ENCODE measurements at places on chromosomes 7 and 10.

DNA sequence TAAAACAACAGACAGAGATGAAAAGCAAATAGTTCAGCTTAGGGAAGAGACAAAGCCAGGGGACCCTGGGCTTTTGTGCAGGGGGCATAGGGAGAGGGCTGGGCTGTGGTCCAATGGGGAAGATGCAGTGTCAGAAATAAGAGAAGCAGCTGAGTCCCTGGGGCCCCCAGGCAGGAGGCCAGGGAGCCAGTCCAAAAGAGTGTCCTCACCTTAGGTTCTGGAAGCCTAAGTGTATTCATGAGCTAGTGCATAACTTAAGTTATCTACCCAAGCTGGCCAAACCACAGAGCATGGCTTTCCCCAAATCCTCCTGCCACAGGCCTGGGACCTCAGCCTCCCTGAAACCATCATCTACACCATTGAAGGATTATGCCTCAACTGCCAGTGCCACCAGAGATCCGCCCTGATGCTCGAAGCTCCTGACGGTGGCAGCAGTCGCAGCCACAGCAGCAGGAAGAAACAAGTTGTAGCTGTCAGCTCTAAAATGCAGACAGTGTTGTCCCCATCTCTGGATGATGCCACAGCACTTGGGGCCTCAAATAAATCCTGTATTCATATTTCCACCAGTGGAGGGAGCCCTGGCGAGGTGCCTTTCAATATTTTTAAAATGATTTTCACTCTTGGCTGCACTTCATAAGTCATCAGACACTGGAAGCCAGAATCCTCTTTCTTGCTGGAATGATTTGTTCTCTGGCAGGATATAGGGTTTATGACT is 574.6 kb downstream of the GRID1 start:
- no peak for DNase-seq

- DNase-seq: no peak
These were observed 26.9 kb downstream of the ADAMTS14 start for GRCh38 chr10:70699063-70699658.

- no peak for DNase-seq
These were observed 151.1 kb downstream of the MAD1L1 start for GRCh38 chr7:2081526-2082135.

- no peak for DNase-seq
These were observed 613.8 kb downstream of the PHTF2 start for GRCh38 chr7:78412216-78412858.

DNA sequence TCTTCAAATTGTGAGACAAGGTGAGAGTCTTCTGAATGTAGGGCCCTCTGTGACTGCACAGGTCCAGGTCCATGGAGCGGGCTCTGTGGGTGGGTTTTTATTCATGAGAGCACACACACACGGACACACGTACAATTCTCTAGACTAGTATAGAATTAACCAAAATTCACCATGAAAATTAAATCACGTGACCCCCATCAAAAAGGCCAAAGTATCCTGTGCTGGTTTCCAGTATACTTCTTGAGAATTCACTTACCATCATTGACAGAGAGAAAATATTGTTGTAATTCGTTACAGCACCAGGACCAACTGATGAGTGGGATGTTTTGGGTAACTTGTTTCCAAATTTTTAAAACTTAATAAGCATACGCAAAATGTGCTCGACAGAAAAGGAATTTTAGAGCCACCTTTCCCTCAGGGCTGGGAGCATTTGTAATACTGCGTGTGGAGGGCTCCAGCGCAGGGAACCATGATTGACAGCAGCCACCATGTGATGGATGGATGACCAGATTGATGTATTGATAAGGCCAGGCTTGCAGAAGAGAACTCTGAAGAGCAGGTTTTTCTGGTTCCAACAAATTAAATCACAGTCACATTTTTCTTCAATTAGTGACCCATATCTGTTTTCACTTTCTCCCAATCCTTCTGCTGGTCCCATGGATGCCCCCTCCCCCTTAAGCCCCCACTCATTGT is 14.9 kb upstream of the DNTT start:
- DNase-seq: no peak

DNA sequence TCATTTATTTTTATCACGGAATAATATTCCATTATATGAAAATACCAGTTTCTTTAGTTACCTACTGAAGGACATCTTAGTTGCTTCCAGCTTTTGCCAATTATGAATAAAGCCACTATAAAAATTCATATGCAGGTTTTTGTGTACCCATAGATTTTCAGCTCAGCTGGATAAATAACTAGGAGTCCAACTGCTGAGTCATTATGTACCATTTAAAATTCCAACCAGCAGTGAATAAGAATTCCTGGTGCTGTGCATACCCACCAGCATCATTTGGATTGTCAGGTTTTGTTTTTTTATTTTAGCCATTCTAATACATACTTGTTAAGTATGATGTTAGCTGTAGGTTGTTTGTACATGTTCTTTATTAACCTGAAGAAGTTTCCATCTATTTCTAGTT is 14.5 kb downstream of the FAM24B start:
- no peak for DNase-seq

DNA sequence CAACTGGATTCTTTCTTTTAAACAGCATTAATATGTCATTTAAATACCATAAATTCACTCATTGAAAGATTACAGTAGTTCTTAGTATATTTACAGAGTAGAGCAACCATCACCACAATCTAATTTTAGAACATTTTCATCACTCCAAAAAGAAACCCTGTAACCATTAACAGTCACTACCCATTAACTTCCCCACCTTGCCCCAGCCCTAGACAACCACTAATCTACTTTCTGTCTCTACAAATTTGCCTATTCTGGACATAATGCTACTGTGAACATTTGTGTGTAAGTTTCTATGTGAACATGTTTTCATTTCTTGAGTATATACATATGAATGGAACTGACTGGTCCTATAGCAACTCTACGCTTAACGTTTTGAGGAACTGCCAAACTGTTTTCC is 42.4 kb downstream of the P4HA1 start:
- DNase-seq: no peak

GRCh38 chr7:70788276-70788675 is 343.7 kb upstream of the GALNT17 start:
- DNase-seq: no peak

DNA sequence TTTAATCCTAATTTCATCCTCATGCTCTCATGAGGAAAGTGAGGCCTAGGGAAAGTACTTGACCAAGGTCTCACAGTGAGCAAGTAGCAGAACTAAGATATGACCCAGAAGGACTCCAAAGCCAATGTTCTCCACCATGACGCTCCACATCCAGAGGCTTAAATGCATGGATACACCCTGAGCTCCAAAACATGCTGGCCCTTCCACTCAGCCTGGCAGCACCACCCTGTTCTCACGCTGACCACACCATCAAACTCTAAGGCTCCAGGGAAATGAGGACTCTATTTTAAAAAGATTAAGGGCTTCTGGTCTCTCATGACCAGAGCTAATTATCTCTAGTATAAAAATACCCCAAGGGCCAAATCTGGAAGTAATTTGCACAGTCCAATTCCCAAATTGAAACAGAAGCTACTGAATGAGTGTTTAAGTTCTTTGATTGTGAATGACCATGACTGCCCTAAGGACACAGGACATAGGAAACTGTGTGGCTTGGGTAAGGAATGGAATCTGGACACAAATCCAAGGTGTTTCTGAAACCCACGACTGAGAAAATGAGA is 71.1 kb upstream of the ABLIM1 start:
- DNase-seq: no peak

- no peak for DNase-seq
These were observed 399.0 kb upstream of the C7orf33 start for GRCh38 chr7:148191391-148192065.

GRCh38 chr10:132551093-132551807 is 13.7 kb downstream of the INPP5A start:
- no peak for DNase-seq

DNA sequence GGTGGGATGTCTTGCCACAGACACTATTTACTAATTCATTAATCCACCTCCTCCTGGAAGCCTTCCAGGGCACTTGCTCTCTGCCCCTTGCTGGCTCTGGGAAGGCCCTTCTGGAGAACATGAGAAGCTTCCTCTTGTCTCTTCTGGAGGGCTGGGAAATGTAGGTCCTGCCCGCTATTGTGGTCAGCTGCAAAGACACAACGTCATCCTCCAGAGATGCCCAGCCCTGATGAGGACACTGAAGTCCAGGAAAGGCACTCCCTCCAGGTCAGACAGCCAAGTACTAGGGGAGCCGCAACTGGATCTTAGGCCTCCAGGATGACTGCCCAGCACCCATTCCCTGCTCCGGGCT is 9.6 kb upstream of the TACR2 start:
- no peak for DNase-seq

- no peak for DNase-seq
These were observed 35.5 kb downstream of the CAV1 start for GRCh38 chr7:116560021-116560970.

- DNase-seq: no peak
These were observed 82.3 kb downstream of the INPP5A start for GRCh38 chr10:132619927-132620326.

- peak; percentile 1 for DNase-seq
These were observed 687.8 kb downstream of the IPMK start for GRCh38 chr10:57579926-57580325.

DNA sequence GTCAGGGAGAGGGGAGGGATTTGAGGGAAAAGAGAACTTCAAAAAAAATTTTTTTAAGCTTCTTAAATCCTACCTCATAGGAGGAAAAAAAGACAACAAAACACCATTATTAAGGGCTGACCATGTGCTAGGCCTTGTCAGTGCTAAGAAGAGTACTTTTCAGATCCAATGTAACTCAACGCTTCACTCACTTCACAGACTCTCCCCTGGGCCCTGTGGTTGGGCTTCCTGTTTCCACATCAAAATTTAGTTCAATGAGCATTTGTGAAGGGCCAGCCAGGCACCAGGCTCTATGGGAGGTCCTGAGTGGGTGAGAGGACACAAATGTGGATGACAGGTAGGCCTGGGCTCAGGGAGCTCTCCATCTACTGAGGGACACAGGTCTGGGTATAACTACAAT is 249.8 kb downstream of the PTEN start:
- DNase-seq: no peak

DNA sequence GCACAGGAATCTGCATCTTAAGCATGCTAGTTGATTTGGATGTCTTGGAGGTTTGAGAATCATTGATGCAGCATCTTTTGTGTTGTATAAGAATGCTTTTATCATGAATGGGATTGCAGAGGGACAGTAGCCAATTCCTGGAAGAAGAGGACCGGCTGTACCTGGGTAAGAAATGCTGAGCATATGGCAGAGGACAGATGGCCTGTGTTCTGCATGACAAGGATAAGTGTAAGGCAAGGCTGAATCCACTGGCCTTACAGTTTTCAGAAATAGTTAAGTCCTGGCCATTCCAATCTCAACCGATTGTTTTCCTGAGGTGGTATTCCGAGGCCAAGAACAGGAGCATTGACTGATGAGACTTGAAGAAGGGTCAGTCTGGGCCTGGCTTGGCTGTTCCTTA is 24.4 kb upstream of the KBTBD2 start:
- no peak for DNase-seq

DNA sequence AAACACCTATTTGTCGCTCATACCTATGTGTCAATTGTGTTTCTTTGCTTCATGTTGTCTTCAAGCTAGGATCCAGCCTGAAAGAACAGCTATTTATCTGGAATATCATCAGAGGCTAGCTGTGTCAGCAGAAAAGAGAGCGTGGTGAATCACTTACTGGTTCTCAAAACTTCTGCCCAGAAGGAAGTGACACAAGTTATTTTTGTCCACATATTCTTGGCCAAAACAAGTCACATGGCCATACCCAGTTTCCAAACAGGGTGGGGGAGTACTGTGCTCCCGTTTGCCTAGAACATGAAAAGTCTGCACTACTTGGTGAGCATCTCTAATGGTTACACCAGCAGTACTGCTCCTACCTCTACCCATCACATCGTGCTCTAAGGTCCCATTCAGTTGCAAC is 160.9 kb upstream of the CSTF2T start:
- DNase-seq: no peak

DNA sequence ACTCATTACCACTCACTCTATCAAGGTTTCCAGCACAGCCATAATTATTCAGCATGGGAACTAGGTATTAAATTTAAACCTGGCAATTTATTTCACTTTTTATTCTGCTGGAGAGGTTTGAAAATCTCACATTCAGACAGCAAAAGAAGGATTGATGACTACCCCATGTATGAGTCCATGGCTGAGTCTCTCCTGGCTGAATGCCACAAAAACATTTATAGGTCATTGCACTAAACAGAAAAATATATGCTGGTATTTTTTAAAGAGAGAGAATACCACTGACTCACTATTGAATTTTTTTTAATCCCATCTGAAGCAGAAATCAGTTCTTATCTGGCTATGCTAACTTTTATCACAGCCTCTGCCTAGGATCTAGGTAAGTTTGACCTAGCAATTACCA is 336.3 kb downstream of the PPP1R3A start:
- DNase-seq: no peak

GRCh38 chr10:124308811-124309210 is 109.9 kb downstream of the OAT start:
- DNase-seq: no peak

GRCh38 chr10:75845176-75845947 is 413.9 kb downstream of the LRMDA start:
- no peak for DNase-seq

DNA sequence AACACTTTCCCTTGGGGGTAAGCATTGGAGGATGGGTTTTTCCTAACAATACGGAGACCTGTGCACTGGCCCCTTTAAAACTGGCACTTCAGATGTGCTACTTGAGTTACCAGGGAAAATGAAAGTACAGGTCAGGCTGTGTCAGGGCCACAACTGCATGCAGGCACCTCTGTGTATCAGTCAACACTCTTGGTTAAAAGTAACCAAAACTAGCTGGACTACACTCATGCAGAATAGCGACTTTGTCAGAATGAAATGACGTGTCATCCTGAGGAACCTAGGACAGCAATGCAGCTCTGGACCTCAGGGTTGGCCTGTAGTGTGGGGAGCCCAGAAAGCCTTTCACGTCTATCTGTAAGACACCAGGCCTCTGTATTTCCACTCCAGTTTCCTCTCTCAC is 33.8 kb upstream of the SMKR1 start:
- no peak for DNase-seq

DNA sequence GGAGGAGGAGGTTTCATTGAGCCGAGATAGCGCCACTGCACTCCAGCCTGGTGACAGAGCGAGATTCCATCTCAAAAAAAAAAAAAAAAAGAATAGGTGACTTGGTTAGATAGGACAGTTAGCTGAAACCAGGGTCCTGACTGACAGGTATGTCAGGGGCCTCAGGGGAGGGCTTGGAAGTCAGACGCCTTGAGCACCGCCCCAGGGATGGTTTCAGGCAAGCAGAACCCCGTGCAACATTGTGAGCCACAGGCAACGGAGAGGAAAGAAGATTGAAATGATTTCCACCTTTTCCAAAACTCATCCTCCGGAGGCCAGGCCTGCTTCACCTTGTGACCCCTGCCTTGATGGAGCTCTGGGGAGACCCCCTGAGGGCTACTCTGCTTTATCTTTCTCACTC is 8.6 kb downstream of the UCMA start:
- no peak for DNase-seq

- DNase-seq: no peak
These were observed 70.2 kb downstream of the SLC39A12 start for GRCh38 chr10:18021725-18022480.

Data from HFF-Myc (cell line).